ENCODE measurements at places on chromosomes 12 and 14.
A peak's percentile ranks its signal among the peaks of the same experiment; 100 is the strongest.

GRCh38 chr14:68663385-68664076 lies 129.3 kb downstream of the ZFP36L1 start:
- DNase-seq = peak; percentile 64

DNA sequence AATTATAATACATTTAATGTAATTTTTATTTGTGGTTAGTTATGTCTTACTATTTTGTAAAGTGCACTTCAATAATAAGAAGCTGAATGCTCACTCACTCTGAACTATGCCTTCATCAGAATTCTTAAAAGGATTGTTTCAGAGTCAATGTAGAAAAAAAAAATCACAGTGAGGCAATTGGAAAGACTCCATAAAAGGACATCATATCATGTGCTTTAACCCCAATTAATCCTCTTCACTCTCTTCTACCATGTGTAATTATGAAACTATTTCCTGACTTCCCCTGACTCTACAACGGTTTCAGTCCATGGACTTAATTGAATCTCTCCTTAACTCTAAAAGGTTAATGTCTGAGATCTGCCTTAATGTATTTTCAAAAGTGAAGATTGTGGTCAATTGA lies 250.4 kb upstream of the ALG10 start:
- no peak for DNase-seq

- no peak for DNase-seq
These were observed 412.1 kb upstream of the DCN start for GRCh38 chr12:91594715-91595114.

DNA sequence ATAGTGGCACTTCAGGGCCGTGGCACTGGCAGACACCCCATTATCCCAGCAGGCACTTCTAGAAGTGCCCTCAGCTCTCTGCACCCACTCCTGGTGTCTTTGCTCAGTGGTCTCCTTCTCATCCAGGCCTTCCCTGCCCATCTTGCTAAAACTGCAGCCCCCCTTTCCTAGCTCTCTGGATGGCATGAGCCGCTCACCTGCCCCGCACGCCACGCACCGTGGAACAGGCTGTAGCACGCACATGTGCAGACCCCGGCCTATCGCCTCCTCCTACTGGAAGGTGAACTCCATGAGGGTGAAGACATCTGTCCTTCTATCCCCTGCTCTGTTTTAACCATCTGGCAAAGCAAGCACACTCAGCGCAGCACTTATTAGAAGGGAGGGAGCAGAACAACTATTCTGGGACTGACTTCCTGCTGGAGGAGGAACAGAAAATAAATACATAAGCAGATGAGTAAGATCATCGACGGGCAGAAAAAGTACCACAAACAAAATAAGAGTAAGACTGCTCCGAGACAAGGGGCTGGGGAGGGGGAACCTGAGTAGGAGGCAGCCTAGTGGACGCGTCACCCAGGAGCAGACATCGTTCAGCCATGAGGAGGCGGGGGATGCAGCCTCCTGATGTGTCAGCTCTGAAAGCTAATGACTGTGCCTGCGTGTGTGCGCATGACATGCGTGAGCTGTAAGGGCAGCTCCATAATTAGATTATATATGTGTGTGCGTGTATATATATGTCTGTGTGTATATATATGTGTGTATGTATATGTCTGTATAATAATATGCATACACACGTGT lies 7.8 kb upstream of the FZD10 start:
- DNase-seq = no peak

DNA sequence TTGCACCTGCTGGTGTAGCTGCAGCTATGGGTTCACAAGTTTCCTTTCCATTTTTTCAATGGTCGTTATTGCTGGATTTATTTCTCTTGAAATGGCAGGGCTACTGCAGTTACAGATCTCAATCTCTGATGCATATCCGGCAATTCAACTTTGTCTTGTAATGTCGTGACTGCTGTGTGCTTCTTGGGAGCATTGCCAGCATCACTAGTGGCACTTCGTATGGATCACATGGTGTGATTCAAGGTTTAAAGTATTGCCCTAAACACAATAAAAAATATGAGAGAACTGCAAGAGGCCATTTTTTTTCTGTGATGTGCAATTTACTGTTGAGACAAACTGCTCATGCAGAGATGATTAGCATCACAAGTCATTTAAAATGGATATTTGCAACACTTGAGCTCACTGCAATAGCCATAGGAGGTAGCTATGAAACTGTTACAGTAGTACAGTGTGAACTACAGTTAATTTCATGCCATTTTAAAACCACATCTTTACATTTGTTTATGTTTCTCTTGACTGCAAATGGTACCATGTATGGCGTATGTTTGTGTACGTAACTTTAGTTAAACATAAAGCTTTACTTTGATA lies 217.4 kb upstream of the PDE3A start:
- DNase-seq = no peak

Data from stimulated activated naive CD4-positive, alpha-beta T cell treated with Interleukin-2 at 50 U/mL for 16 hours (primary cell).